A549 treated with AZD2906 at 1 μM for 4 hours (cell line): ENCODE measurements at places on chromosomes 5 and 9. TPM values are rescaled to one million over a fixed set of nuclear protein-coding genes. Genes with fewer than 3 reads are reported as not detected.

The OLFM1 gene
- 9.1 to 10.9 TPM (median 9.8 TPM) in 5 replicates for total RNA-seq

The IL5 gene
- total RNA-seq: not detected in 5 replicates

The FBP1 gene
- not detected in 5 replicates for total RNA-seq

The GLRA1 gene
- not detected in 5 replicates for total RNA-seq

The GPR21 gene
- not detected in 5 replicates for total RNA-seq

The ELAVL2 gene
- 0.02 to 0.04 TPM (median 0.03 TPM) in 3 of 5 replicates, not detected in the others for total RNA-seq

The TNFAIP8 gene
- 12.0 to 27.2 TPM (median 15.6 TPM) in 5 replicates for total RNA-seq

The LNPEP gene
- 5.1 to 7.0 TPM (median 6.8 TPM) in 5 replicates for total RNA-seq

The ZNF483 gene
- 0.31 to 1.1 TPM (median 0.49 TPM) in 5 replicates for total RNA-seq

The ASS1 gene
- total RNA-seq: 19.0 to 23.4 TPM (median 21.5 TPM) in 5 replicates

The CDC20B gene
- 0.03 to 0.10 TPM (median 0.07 TPM) in 5 replicates for total RNA-seq

The PLAC8L1 gene
- total RNA-seq: 0.14 to 0.30 TPM in 2 of 5 replicates, not detected in the others

The GPR151 gene
- not detected in 5 replicates for total RNA-seq

The PCDH1 gene
- total RNA-seq: 2.1 to 3.8 TPM (median 3.4 TPM) in 5 replicates

The LHX3 gene
- 0.07 to 0.08 TPM (median 0.08 TPM) in 4 of 5 replicates, not detected in the other for total RNA-seq

The CDC37L1 gene
- total RNA-seq: 12.1 to 15.3 TPM (median 13.4 TPM) in 5 replicates

The FCN2 gene
- not detected in 5 replicates for total RNA-seq

The IFNA21 gene
- not detected in 5 replicates for total RNA-seq

The SOHLH1 gene
- total RNA-seq: 0.05 to 0.08 TPM (median 0.05 TPM) in 3 of 5 replicates, not detected in the others

The ABO gene
- total RNA-seq: not detected in 5 replicates

The F12 gene
- total RNA-seq: 15.9 to 26.4 TPM (median 22.8 TPM) in 5 replicates

The PAPPA gene
- 23.2 to 30.4 TPM (median 29.1 TPM) in 5 replicates for total RNA-seq

The LARP1 gene
- 115 to 143 TPM (median 131 TPM) in 5 replicates for total RNA-seq

The PCDHGB5 gene
- 1.9 to 2.5 TPM (median 2.2 TPM) in 5 replicates for total RNA-seq

The PLK2 gene
- 34.3 to 39.3 TPM (median 37.0 TPM) in 5 replicates for total RNA-seq

The TRAPPC13 gene
- total RNA-seq: 12.1 to 14.7 TPM (median 13.2 TPM) in 5 replicates

The GABRA6 gene
- total RNA-seq: not detected in 5 replicates

The SPINK7 gene
- total RNA-seq: not detected in 5 replicates

The CCDC152 gene
- total RNA-seq: not detected in 5 replicates

The SEMA4D gene
- 4.3 to 5.0 TPM (median 4.9 TPM) in 5 replicates for total RNA-seq

The EGFLAM gene
- total RNA-seq: 0.21 to 0.39 TPM (median 0.23 TPM) in 5 replicates

The TAF11L10 gene
- total RNA-seq: not detected in 5 replicates

The PRR16 gene
- total RNA-seq: 0.05 to 0.10 TPM in 2 of 5 replicates, not detected in the others

The AK1 gene
- total RNA-seq: 40.5 to 83.7 TPM (median 75.3 TPM) in 5 replicates

The SNX30 gene
- total RNA-seq: 4.5 to 6.6 TPM (median 4.8 TPM) in 5 replicates

The LCN15 gene
- 0.05 to 0.09 TPM (median 0.09 TPM) in 3 of 5 replicates, not detected in the others for total RNA-seq

The DOK3 gene
- total RNA-seq: 1.8 to 5.3 TPM (median 3.6 TPM) in 5 replicates

The PPP6C gene
- 24.1 to 26.0 TPM (median 25.7 TPM) in 5 replicates for total RNA-seq
